Esophagus squamous epithelium (tissue), 5 donors: ENCODE measurements at places on chromosomes 4 and X. TPM values are rescaled to one million over a fixed set of nuclear protein-coding genes. Genes with fewer than 3 reads are reported as not detected.

BEX5 gene
- not detected for total RNA-seq

ARHGAP24 gene
- 7.0 TPM for total RNA-seq

FGF5 gene
- total RNA-seq: not detected

ANTXR2 gene
- 5.9 TPM for total RNA-seq

GRCh38 chrX:115047715-115048114 lies 30.3 kb upstream of the IL13RA2 start:
- H3K27ac ChIP-seq: no peak overlapping the region
- H3K36me3 ChIP-seq: no peaks in the 10 kb centered on the region
- no peaks in the 10 kb centered on the region for H3K27me3 ChIP-seq

DNA sequence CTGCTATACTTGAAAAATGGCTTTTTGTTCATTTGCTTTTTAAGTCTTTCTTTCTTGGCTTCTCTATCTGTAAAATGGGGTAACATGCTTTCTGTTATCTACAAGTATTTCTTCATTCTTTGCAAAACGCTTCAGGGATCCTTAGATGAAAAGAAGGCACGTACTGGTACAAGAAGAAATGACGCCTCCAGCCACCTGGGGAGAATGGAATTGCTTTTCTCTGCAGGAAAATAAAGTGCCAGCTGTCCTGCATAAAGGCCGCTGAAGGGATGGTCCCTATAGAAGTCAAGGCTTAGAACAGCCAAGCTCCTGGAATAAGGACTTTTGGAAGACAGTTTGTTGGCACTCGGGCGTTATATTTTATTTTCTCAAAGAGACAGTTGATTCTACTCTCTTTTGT lies 210.8 kb upstream of the RASGEF1B start:
- no peak overlapping the region for H3K4me3 ChIP-seq
- no peak for DNase-seq
- no peaks in the 10 kb centered on the region for H3K36me3 ChIP-seq
- no peaks in the 10 kb centered on the region for H3K27me3 ChIP-seq
- H3K27ac ChIP-seq: no peak overlapping the region
- no peaks in the 10 kb centered on the region for H3K4me1 ChIP-seq

- H3K36me3 ChIP-seq: no peaks in the 10 kb centered on the region
- no peaks in the 10 kb centered on the region for H3K27me3 ChIP-seq
- H3K4me1 ChIP-seq: no peaks in the 10 kb centered on the region
- H3K4me3 ChIP-seq: no peak overlapping the region
- H3K27ac ChIP-seq: no peak overlapping the region
Observed at GRCh38 chrX:11724122-11725017, 33.7 kb upstream of the MSL3 start.
